ENCODE measurements at places on chromosomes 3 and 15.

- no peak for DNase-seq
These were observed 58.6 kb downstream of the SIDT1 start for GRCh38 chr3:113590983-113591382.

DNA sequence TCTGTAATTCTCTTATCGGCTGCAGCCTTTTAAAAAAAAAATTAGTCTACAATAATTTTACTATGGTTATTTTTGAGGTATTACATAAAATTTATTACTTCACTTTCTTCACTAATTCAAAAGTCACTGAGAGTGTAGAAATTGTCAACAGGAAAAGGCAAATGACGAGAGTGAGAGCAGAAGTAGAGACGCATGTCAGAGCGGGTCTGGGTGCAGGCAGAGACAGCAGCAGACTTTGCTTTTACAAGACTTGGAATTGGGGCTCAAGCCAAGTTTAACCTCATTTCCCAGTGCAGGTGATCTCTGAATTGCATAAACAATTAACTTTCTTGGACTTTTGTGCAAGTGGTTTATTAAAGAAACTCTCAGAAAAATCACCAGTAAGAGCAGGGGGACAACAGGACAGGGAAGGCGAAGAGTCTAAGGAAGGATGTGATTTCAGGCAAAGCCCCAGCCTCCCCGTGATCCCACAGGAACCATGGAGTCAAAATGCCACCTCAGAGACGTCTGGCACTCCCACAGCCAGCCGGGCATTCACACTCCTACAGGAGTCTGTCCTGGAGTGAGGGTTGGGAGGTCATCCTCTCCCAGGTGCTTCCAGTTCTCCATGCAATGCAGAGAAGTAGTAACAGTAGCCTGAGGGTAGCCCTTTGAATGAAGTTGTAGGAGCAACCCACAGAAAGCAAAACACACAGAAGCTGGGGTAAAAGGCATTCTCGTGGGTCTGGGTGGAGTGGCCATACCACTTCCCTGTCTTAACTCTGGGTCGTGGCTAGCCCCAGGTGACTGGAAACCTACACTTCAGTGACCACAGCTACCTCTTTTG lies 274.0 kb upstream of the TGFBR2 start:
- DNase-seq: no peak

DNA sequence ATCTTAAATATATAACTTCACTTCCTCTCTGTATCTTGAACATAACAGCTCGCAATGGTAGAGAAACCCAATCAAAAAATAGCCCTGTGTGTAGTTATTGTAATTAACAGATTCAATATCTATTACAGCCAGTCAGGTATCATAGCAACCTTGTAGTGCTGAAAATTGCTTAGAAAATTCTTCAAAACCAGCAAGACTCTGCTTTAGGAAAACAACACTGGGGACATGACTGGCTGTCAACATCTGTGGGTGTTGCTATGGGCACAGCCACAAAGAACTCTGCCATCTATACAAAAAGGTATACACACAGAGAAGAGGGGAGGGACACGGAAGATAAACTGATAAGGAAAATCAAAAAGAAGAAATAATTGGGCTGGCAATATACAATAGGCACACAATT lies 101.2 kb downstream of the WDR72 start:
- DNase-seq: no peak

DNA sequence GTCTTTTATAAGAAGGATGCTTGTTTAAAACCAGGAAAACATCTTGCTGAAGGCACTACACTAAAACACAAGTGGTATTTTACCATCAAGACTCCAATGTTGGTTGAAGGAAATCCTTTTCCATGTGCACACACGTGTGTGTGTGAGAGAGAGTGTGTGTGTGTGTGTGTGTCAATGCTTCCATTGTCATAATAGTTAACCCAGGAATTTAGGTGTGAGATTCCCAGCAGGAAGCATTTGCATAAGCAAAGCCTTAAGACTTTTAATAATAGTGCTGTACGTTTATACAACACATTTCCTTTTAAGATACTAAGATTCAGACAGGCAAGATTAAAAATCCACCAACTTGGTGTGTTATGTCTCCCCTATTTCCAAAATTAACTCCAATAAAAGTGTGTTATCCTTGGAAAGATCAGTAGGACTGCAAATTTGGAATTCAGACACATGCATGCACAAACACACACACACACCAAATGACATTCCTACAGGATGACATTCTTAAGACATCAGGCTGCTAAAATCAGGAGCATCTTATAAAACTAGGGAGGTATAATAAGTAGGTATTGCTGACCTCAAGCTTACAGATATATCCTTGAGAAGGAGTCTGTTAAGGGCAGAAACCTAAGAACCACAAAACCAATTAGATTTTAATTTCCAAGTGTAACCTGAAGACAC lies 18.3 kb downstream of the LMCD1 start:
- no peak for DNase-seq

- no peak for DNase-seq
These were observed 5.7 kb downstream of the GRM2 start for GRCh38 chr3:51712511-51712931.

DNA sequence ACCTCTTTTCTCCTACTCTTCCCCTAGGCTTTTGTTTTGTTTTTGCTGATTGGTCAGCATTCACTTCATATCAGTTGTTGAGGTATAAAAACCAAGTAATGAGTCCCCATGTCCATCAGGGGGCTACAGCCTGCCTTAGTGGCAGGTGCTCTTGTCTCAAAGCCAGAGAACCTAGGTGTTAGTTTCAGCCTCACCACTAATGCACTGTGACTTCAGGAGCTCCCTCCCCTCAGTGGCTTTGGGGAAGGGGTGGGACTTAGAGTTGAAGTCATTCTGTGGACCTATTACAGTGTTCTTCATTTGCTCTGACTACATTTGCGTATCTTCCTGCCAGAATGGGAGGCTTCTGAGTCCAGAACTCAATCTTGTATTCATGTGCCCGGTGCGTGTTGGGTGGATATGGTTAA lies 41.6 kb downstream of the NR2C2 start:
- no peak for DNase-seq

- DNase-seq: no peak
These were observed 31.6 kb upstream of the SLC35G2 start for GRCh38 chr3:136787349-136787748.

GRCh38 chr3:171838218-171838720 lies 4.9 kb upstream of the TMEM212 start:
- peak; percentile 23 for DNase-seq

GRCh38 chr3:112811131-112811884 lies 35.4 kb downstream of the CD200R1L start:
- DNase-seq: no peak

DNA sequence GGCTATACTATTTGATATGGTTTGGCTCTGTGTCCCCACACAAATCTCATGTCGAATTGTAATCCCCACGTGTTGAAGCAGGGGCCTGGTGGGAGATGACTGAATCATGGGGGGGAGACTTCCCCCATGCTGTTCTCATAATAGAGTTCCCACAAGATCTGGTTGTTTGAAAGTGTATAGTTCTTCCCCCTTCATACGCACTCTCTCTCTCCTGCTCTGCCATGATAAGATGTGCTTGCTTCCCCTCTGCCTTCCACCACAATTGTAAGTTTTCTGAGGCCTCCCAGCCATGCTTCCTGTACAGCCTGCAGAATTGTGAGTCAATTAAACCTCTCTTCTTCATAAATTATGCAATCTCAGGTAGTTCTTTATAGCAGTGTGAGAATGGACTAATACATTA lies 290.1 kb upstream of the CHRM5 start:
- no peak for DNase-seq

- DNase-seq: no peak
These were observed 47.8 kb downstream of the GPD1L start for GRCh38 chr3:32154205-32154579.

- DNase-seq: no peak
These were observed 134.7 kb downstream of the KLF13 start for GRCh38 chr15:31461375-31461774.

DNA sequence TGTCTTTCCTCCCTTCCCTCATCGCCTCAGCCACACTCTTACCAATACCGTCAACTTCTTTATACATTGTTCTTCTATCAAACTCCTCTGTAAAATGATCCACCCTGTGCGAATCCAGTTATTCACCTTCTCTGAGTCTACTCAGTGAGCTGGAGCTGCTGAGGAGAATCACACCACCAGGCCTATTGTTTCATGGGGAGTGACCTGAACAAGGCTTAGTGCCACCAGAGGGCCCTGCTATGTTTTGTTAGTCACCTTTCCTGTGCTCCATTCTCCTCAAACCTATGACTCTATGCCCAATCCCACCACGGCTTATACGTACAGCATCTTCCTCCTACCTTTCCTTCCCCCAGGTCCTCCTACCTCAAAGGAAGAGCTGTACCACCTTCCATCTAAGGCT lies 50.4 kb upstream of the MED12L start:
- DNase-seq: no peak

GRCh38 chr3:5344707-5345106 lies 157.2 kb downstream of the EDEM1 start:
- no peak for DNase-seq

- DNase-seq: no peak
These were observed 234.3 kb upstream of the CD96 start for GRCh38 chr3:111307676-111308075.

DNA sequence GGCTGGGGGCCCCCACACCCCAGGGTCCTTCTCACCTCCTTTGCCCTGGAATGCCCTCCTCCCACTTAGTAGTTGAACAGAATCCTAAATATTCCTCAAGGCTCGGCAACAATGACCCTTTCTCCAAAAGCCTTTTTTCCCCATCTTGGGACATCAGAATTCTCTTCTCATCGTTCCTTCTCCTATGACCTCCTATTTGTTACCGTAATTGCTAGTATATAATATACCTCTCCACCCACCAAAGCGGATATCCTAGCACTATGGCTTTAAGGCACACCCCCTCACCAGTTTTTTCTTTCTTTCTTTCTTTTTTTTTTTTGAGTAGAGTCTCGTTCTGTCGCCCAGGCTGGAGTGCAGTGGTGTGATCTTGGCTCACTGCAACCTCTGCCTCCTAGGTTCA lies 16.8 kb downstream of the HDAC11 start:
- no peak for DNase-seq

GRCh38 chr15:67267951-67268941 lies 13.7 kb downstream of the IQCH start:
- DNase-seq: no peak

GRCh38 chr3:196537319-196537984 lies 22.3 kb upstream of the SMCO1 start:
- no peak for DNase-seq

DNA sequence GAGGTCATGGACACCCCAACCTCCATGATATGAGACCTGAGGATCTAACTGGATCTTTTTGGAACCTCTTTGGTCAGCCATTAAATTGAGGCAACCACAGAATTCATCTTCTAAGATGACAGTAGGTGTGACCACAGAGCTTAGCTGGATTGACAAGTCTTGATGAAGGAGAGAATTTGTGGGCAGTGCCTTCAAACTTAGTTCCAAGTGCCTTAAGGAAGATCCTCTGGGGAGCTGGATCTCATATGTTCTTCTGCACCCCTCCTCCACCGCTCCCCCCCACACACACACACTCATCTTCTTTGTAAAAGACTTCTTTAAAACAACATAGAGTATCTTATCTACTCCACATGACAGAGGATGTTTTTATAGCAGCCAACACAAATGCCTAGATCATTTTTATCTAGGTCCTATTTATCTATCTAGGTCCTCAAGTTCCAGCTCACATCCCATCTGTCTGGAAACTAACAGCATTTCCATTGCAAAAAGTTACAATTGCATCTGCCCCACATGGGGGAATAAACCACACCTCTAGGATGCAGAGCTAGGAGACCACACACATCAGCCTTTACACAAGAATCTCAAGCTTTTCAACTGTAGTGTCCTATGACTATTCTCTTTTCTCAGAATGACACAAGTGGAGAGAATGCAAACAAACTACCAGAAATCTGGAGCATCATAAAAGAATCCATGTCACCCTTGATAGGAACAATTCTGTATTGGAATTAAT lies 37.4 kb downstream of the WWTR1 start:
- DNase-seq: no peak

- DNase-seq: no peak
These were observed 27.3 kb upstream of the PLA2G4D start for GRCh38 chr15:42121682-42122081.

- peak; percentile 23 for DNase-seq
These were observed 152.8 kb upstream of the BHLHE40 start for GRCh38 chr3:4826237-4827100.

- no peak for DNase-seq
These were observed 37.3 kb downstream of the UBE3A start for GRCh38 chr15:25401501-25401900.

DNA sequence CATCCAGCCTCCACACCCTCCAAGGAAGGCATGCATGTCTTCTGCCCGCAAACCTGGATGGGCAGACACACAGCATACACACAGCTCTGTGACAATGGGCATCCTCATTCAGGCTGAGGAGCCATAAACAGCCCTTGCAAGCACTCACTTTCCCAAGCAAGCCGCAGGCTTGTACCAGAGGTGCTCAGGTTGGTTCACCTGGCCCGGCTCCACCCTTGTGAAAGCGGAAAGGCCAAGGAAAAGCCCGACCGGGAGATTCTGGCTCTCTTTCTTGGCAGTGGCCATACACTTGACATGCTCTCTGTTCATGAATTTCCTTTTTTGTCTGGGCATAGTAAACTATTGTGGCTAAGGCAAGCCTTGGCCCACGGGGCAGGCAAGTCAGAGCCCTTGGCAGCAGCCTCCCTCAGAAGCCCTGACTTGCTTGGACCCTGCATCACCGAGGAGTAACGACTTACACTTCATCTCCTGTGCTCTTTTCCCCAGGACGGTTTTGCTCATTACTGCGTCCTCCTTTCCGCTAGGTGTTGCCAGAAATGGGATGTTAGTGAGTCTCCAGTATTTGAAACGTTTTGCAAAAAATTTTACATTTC lies 74.6 kb upstream of the BNC1 start:
- DNase-seq: no peak

GRCh38 chr3:165103616-165104015 lies 25.3 kb upstream of the SI start:
- DNase-seq: no peak

DNA sequence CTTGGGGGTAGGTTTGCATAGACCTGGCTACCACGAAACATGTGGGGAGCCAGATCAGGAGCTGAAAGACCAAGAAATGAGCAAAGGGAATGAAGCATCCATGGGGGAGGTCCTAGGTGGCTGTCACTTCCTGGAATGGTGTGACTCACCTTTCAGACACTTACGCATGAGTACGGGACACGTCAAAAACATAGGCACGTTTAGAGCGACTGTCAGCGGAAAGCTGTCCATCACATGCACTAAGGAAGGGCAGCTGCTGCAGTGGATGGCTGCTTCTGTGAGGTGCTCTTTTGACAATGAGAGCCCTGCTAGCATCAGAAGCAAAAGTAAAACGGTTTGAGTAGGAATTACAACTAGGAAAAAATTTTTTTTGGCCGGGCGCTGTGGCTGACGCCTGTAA lies 244.6 kb upstream of the CCDC54 start:
- DNase-seq: no peak

DNA sequence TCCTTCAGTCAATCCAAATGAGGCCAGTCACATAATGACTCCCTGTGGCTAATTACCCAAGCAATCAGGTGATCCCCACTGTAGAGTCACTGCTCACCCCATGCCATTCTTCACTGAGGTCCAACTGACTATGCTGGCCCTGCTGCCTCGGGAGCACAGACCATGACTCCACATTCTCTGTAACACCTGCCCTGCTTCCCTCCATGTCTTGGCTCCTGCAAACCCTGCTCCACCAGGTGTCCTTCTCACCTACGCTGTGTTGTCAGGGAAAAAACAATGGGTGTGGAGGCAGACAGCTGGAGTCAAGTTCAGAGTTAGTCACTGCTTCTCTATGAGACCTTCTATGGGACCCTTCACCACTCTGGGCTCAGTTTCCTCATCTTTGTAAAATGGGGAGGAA lies 6.1 kb upstream of the SFMBT1 start:
- no peak for DNase-seq

GRCh38 chr15:54506977-54507524 lies 528.8 kb downstream of the UNC13C start:
- no peak for DNase-seq

- DNase-seq: no peak
These were observed 147.7 kb upstream of the SATB1 start for GRCh38 chr3:18572809-18573208.

All from nucleus accumbens (tissue), 56 donors.